ENCODE measurements at places on chromosomes 3 and 15.

DNA sequence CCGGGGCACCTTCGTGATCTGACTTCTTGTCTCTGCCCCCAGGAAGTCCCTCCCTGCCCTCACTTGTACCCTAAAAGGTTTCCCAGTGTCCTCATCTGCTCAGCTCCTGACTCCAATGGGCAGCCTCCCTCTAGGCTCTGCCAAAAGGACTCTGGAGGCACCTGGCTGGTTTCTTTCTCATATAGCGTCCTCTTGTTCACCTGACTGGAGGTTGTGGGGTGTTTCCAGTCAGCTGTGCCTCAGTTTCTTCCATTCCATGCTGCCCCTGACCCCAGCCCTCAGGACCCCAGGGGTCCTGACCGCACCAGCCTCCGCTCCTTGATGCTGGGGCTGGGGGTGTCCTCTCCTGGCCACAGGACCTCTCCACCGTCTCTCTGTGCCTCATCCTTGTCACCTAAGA lies 2.5 kb downstream of the PRR23E start:
- no peak for DNase-seq

DNA sequence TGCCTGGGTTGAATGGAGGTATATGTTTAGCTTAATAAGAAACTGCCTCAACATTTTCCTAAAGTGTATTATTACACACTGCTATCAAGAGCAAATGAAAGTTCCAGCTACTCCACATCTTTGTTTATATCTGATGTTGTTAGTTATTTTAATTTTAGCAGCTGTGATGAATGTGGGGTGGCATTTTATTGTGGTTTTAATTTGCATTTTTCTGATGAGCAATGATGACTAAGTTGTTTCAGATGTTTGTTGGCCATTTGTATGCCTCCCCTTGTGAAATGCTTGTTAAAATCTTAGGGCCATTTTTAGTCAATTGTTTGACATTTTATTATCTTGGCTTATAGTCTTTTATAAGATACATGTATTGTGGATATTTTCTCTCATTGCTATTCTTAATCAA lies 260.4 kb upstream of the SLCO3A1 start:
- DNase-seq = no peak

- DNase-seq = no peak
These were observed 61.6 kb downstream of the ULK4 start for GRCh38 chr3:41900265-41900664.

DNA sequence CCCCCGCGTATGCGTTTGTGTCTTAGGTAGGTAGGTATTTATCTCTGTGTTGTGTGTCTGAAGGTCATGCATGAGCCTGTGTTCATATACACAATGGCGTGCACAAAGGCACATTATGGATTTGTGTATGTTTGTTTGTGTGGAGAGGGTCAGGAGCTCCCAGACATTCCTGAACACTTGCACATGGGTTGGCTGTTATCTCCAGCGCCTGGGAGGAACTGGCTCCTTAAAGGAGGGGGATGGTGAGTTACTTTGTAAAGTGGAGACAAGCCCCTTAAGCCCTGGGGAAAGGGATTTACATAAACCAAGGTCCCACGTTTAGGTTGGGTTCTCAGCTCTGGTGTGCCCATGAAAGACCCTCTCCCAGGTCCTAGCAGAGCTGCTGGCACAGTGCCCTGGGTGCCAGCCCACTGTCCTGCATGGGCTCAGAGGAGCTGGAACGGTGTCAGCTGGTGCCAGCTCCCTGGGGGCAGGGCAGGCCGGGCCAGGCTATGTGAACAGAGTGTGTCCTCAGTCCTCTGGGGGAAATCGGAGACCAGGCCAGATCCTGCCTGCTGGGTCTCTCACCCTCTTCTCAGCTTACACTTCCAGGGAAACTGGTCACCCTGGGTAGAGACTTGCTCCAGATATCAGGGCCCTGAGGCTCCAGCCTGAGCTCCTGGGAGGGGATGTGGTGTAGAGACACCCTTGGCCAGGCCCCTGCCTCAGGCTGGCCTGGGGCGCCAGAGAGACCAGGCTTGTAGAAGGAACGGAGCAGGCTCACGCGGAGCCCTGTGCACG lies 25.1 kb downstream of the SNX33 start:
- DNase-seq = no peak

GRCh38 chr15:32981536-32981935 lies 213.0 kb downstream of the FMN1 start:
- DNase-seq = no peak

DNA sequence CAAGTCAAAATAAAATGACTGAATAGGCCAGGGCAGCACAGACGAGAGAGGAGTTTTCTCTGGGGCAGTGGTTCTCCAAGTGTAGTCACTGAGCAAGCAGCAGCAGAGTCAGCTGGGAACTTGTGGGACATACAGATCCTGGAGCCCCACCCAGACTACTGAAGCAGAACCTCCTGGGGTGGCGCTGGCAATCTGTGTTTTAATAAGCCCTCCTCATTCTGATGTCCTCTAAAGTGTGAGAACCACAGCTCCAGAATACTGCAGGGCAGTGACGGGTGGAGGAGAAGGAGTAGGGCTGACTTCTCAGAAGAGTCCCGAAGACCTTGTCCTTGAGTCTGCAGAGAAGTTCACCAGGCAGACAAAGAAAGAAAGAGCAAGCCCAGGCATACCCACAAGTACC lies 251.3 kb upstream of the HES1 start:
- DNase-seq = no peak

DNA sequence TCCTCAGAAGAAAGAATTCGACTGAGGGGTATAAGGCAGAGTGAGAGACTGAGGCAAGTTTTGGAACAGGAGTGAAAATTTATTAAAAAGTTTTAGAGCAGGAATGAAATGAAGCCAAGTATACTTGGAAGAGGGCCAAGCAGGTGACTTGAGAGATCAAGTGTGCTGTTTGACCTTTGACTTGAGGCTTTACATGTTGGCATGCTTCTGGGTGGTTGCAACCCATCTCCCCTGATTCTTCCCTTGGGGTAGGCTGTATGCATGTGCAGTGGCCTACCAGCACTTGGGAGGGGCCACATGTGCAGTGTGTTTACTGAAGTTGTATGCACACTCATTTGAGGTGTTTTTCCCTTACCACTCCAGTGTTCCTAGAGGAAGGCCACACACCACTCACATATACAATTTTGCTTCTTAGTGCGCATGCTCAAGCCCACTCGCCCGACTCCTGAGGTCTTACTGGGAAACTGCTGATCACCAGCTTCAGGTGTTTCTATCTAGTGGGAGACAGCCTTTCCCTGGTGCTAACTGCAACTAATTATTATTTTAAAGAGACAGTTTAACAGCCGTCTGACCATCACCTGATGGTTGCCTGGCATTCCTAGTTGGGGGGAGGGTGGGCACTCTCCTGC lies 61.5 kb upstream of the CADPS start:
- DNase-seq = no peak

DNA sequence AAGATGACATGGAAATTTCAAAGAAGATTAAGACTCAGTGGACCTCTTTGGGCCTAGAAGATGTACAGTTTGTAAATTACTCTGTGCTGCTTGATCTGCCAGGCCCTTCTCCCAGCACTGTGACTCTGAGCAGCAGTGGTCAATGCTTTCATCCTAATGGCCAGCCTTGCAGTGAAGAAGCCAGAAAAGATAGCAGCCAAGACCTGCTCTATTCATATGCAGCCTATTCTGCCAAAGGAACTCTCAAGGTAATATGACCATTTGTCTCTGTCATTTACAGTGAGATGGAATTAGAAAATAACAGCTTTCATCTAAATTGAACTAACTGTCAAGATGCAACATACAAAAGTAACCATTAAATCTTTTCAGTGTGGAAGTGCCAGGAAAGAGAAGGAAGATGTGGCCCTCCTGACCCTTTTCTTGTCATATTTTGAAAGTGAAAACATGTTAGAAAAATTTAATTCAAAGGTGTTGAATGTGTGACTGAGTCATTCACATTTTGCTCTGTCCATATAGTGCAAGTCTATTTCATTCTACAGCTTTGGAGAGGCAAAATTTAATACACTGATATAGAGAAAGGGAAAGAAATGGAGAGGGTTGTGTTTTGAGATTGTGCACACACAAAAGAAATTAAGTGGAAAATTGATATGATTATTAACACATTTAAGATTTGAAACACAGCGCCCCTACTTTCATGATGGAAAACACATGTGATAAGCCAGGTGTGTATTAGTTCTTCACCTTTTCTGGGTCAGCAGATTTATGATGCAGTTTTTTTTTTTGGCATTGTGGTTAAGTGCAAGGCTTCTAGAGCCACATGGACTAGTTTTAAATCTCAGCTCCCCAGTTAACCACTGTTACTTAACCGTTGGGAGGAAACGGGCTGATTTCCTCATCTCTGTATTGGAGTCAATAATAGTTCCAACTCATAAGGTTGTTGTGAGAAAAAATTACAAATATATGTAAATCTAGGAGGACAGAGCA lies 375.1 kb downstream of the NAALADL2 start:
- DNase-seq = no peak

- DNase-seq = no peak
These were observed 137.5 kb upstream of the SLC2A2 start for GRCh38 chr3:171164067-171164465.

- peak; percentile 48 for DNase-seq
These were observed 415.8 kb upstream of the SEMA6D start for GRCh38 chr15:47301481-47301880.

- DNase-seq = no peak
These were observed 18.4 kb upstream of the MGLL start for GRCh38 chr3:127840671-127841070.

DNA sequence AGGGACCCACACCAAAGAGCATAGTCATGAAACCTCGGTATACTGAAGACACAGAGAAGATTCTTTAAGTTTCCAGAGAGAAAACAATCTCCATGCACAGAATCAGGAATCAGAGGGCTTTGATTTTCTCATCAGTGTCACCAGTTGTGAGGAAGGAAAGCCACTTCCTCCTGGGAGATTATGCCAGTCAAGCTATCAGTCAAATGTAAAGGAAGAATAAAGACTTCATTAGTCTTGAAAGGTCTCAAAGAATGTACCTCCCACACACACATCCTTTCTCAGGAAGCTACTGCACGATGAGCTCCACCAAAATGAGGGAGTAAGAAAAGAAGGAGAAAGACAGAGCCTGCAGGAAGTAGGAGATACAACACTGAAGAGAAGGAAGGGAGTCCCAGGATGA lies 486.3 kb downstream of the SHQ1 start:
- DNase-seq = no peak

All from NCI-H1417 (cell line).